T-helper 17 cell (primary cell): ENCODE measurements at places on chromosomes 5 and 9. TPM values are rescaled to one million over a fixed set of nuclear protein-coding genes. Genes with fewer than 3 reads are reported as not detected.
A peak's percentile ranks its signal among the peaks of the same experiment; 100 is the strongest.

PPP2R2B gene
- total RNA-seq = 12.1 TPM

TMEM171 gene
- total RNA-seq = 0.50 TPM

GRCh38 chr5:169151051-169151805 is 149.7 kb downstream of the SLIT3 start:
- H3K27ac ChIP-seq = no peak overlapping the region
- no peak for DNase-seq
- no peak overlapping the region for H3K4me3 ChIP-seq
- H3K4me1 ChIP-seq = no peaks in the 10 kb centered on the region
- H3K36me3 ChIP-seq = no peaks in the 10 kb centered on the region

FGD3 gene
- 142 TPM for total RNA-seq

- peaks cover 3% of the 10 kb centered on the region for H3K36me3 ChIP-seq
- peaks cover 15% of the 10 kb centered on the region for H3K4me1 ChIP-seq
- no peak overlapping the region for H3K27ac ChIP-seq
- no peak for DNase-seq
- no peaks in the 10 kb centered on the region for H3K27me3 ChIP-seq
- no peak overlapping the region for H3K4me3 ChIP-seq
These were observed 4.8 kb upstream of the CEL start for GRCh38 chr9:133057006-133057405.

DNA sequence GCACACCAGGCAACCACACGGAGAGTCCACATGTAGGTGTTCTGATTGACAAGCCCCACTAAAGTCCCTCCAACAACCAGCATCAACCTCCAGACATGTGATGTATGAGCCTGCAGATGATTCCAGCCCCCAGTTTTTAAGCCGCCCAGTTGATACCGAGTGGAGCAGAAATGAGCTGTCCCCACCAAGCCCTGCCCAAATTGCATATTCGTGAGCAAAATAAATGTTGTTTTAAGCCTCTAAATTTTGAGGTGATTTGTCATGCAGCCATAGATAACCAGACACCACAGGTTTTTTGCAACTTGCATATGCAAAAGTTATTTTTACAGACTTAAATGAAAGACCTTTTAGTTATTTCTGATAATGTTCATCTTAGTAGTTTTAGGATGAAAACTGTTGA is 187.7 kb downstream of the PIK3R1 start:
- H3K27ac ChIP-seq = no peak overlapping the region
- DNase-seq = no peak
- H3K27me3 ChIP-seq = no peaks in the 10 kb centered on the region
- no peak overlapping the region for H3K4me3 ChIP-seq

ADAMTS16 gene
- not detected for total RNA-seq

GRCh38 chr9:111037708-111038330 is 451 bp downstream of the LPAR1 start:
- peaks cover 4% of the 10 kb centered on the region for H3K4me1 ChIP-seq
- peaks cover 54% of the 10 kb centered on the region for H3K27me3 ChIP-seq

DNA sequence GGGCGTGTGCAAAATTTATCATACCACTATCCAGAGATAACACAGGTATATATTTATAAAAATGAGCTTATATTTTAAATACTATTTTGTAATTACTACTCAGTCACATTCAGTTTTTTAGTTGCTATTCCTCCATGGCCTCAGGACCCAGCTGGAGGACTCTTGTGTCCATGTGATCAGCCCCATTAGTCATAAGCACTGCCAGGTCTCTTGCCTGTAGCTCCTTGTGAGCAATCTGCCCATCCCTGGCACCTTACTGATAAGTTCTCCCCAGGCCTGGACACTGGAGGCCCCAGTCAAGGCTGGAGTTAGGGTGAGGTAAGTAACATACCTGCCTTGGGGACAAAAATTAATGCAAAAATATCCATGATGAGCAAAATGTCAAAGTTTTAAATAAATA is 29.5 kb upstream of the ADRB2 start:
- H3K4me1 ChIP-seq = peaks cover 9% of the 10 kb centered on the region
- no peak for DNase-seq

FSD1L gene
- 3.2 TPM for total RNA-seq

DIRAS2 gene
- not detected for total RNA-seq

ACTBL2 gene
- not detected for total RNA-seq

DNA sequence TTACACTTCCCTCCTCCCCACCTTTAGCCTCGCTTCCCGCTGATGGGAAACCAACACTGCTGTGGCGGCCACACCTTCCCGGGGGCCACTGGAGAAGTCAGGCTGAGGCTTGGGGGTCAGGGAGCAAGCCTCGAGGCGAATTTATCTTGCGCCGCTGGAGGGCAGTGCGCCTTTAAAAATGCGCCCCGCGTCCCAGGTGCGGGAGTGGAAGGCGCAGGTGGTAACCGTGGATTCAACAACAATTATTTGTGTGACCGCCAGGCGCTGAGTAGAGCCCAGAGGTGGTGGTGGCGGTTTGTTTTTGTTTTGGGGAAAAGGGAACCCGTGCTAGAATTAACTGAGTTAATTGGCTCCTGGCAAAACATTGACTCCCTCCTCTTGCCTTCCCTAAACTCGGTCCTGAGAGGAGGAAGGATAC is 1.1 kb downstream of the CFAP77 start:
- H3K4me1 ChIP-seq = peaks cover 19% of the 10 kb centered on the region
- peaks cover 30% of the 10 kb centered on the region for H3K27me3 ChIP-seq
- no peaks in the 10 kb centered on the region for H3K36me3 ChIP-seq
- H3K4me3 ChIP-seq = peak overlapping the region; percentile 81

GRCh38 chr5:72269411-72269780 is 50.6 kb downstream of the MRPS27 start:
- no peak overlapping the region for H3K4me3 ChIP-seq
- H3K36me3 ChIP-seq = peaks cover 2% of the 10 kb centered on the region
- H3K4me1 ChIP-seq = peaks cover 7% of the 10 kb centered on the region
- peak overlapping the region; percentile 19 for H3K27ac ChIP-seq
